Ureter (tissue), 1 donor: ENCODE measurements at places on chromosomes 6 and 20. TPM values are rescaled to one million over a fixed set of nuclear protein-coding genes. Genes with fewer than 3 reads are reported as not detected.

Gene TUBB2B
- total RNA-seq, result 2.8 TPM

Gene FERMT1
- 41.8 TPM for total RNA-seq

Gene PACRG
- total RNA-seq, result 9.7 TPM

Gene RING1
- total RNA-seq, result 50.6 TPM

Gene TSHZ2
- 23.3 TPM for total RNA-seq

Gene CRNKL1
- 18.7 TPM for total RNA-seq

Gene NRSN2
- 31.4 TPM for total RNA-seq

Gene MEI4
- total RNA-seq, result 0.47 TPM

Gene PPP2R5D
- total RNA-seq, result 24.7 TPM

Gene IL20RA
- 39.5 TPM for total RNA-seq

Gene RNGTT
- total RNA-seq, result 14.9 TPM

Gene PTGIS
- 57.8 TPM for total RNA-seq

Gene RIN2
- total RNA-seq, result 70.4 TPM

Gene CTAGE9
- total RNA-seq, result not detected

Gene PROKR2
- total RNA-seq, result not detected

Gene SFTA2
- 1.0 TPM for total RNA-seq

Gene MYLK4
- 1.3 TPM for total RNA-seq

Gene TMC2
- total RNA-seq, result not detected

Gene TUBB1
- not detected for total RNA-seq

Gene TNFAIP3
- total RNA-seq, result 31.0 TPM

Gene RAET1E
- total RNA-seq, result 5.5 TPM

Gene MUC22
- total RNA-seq, result not detected

Gene PTK6
- 55.1 TPM for total RNA-seq

Gene PSORS1C1
- total RNA-seq, result 0.10 TPM
